ENCODE measurements at places on chromosomes 1 and 21.
A peak's percentile ranks its signal among the peaks of the same experiment; 100 is the strongest.

GRCh38 chr1:14517841-14518180 lies 80.7 kb upstream of the KAZN start:
- no peak for DNase-seq

DNA sequence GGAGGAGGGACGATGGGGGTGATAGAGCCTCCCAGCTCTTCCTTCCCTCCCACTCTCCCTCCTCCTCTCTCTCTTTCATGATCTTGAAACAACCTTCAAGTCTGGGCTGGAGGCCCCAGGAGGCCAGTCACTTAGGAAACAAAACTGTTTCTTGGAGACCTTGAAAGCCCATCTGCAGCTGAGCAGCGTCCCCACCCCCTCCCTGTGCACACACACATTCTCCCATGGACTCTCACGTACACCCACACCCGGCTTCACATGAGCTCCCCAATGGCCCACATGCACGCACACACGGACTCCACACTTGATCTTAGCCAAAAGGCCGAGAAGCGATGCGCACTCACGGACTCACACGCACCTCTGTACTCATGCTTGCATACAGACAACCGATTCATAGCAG lies 3.2 kb upstream of the ATP1A2 start:
- DNase-seq, result no peak

- no peak for DNase-seq
Measured at GRCh38 chr21:38459490-38459889, 38.8 kb downstream of the ERG start.

GRCh38 chr1:39711104-39711965 lies 20.1 kb upstream of the HPCAL4 start:
- no peak for DNase-seq

DNA sequence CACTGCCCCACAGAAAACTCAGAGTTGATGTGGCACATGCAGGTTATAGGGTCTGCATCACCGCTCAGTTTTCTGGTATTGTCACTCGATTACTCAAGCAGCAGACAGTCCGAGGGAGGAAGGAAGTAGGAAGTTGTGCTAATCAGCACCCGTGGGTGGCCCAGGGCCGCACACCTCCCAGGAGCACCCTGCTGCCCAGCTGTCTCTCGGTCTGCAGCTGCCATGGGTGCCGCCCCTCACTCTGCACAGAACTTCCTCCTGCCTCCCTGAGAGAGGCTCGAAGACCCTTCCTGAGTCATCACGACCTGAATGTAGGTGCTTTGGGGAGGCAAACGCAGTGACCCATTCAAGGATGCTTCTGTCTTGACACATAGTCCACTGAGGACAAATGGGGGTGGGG lies 4.2 kb upstream of the TFF3 start:
- DNase-seq, result no peak

GRCh38 chr1:245448975-245449431 lies 294.2 kb downstream of the KIF26B start:
- no peak for DNase-seq

DNA sequence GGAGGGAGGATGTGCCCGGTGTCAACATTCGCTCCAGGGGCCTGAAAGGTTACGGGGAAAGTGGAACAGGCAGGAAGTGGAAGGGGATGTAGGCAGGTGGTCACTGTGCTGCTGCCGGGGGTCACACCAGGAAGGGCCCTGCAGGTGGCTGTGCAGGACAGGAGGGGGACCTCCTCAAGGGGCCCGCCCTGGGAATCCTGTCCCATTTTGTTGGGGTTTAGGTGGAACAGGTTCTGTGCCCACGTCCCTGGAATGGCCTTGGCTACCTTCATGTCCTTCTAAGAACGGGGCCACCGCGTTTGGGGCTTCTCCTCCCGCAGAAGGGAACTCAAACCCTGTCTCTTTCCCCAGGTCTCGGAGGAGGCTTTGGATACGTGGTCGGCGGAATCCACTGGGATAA lies 11.9 kb downstream of the SLC45A1 start:
- DNase-seq, result no peak

DNA sequence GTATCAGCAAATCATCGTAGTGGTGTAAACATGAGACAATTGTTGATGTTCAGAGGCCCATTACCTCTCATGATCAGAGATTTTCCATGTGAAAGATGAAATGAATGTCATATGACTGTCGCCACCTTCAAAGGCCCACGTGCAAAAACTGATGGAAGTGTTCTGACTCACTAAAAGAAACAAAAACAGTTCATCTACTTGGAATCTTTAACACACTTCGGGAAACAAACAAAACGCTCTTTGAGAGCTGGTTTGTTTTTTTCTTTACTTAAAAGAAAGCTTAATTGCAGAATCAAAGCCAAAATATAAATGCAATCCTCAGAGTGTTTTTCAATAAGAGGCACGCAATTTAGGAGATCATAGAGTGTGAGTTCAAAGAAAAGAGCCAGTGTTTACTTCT lies 100.8 kb downstream of the PLPPR4 start:
- DNase-seq, result no peak

DNA sequence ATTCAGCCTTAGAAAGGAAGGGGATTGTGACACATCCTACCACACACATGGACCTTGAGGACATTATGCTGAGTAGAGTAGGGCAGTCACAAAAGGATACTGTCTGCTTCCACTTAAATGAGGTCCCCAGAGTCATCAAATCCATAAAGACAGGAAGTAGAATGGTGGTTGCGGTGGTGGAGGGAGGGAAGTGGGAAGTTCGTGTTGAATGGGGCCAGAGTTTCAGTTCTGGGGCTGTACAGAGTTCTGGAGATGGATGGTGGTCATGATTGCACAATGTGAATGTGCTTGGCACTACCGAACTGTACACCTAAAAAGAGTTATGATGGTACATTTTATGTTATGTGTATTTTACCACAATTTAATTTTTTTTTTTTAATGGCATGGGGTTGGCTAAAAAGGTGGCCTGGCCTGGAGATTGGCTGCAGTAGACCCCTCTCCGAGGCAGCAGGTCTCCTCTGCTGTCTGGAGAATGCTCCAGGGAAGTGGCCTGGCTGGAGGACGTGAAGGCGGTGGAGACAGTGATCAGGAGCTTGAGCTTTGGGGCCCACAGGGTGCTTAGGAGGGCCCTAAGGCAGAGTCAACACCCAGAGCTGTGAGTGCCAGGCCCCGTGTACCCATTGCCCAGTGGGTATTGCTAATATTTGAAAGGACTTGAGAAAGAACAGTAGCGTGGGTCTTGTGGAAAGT lies 30.4 kb downstream of the IFNGR2 start:
- DNase-seq, result no peak

DNA sequence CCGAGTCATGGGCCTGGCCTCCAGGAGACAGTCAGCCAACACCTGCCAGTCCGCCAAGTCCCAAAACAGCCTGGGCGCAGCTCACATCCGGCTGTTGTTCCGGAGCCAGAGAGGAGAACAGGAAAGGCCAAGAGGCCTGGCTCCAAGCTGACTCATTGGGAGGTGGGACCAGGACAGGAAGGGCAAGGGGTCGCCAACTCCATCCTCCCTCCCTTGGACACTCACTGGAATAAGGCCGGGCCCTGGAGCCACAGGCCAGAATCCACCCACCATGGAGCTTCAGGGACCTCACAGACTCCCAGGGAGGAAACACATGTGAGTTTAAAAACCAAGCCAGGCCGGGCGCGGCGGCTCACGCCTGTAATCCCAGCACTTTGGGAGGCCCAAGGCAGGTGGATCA lies 25.1 kb upstream of the CLIC4 start:
- no peak for DNase-seq

DNA sequence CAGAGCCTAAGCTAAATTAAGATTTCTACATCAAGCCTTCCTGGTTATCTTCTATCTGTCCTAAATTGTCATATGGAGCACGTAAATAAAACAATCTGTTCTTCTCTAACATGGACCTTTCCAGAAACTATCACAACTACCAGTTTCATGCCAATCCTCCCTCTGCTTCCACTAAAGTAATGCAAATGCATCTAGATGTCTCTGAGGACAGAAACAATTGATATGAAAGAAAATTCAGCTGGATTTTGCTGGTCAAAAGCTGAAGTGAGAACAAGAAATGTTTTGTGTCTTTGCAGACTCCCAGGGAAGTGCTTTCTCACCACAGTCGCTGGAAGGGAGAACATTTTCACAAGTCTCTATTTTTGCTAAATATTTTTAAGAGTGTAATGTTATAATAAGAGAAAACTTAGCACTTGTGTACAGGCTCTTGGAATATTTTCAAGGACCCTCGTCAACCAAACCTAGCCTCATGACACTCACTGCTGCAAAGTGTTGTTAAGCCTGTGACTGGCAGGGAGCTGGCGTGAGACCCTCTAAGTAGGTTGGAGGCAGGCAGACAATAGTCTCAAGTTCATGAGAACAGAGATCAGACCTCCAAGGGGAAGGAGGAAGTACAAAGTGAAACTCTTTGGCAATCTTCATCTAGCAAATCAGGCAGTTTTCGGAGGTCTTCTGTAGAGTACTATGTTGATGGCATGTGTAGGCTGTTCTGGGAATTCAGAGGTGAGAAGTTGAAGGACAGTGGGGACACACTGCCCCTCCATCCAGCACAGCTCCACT lies 38.8 kb downstream of the DNASE2B start:
- no peak for DNase-seq

DNA sequence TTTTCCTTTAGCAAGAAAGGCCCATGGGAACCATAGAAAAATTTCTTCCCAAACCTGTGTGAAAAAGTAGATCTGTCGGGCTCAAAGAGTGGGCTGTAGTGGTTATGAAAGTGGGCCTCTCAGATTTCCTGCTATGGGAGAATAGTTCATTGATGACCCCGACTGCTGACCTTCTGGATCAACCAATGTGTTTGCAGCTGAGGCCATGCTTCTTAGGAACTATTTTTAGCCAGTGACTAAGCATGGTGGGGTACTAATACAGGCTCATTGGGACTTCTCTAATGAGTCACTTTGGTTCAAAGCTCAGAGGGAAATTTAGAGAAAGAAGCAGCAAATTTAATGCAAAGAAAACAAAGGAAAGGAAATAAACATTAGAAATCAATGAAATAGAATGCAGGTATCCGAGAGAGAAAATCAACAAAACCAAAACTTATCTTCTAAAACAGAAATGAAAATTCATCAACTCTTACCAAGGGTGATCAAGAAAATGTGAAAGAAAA lies 12.6 kb upstream of the PSMA5 start:
- no peak for DNase-seq

- DNase-seq, result no peak
Measured at GRCh38 chr1:13801232-13801631, 101.2 kb downstream of the PRDM2 start.

DNA sequence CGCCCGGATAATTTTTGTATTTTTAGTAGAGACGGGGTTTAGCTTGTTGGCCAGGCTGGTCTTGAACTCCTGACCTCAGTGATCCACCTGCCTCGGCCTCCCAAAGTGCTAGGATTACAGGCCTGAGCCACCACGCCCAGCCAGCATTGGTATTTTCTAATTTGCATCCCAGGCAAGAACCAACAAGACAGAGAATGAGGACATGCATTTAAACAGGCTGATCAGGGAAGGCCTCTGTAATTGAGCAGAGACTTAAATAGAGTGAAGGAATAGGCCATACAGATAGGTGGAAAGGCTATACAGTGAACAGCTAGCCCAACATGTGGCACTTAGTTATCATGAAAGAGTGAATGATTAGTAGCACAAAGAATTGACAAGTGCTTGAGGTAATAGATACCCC lies 230.4 kb downstream of the SLC35F3 start:
- no peak for DNase-seq

DNA sequence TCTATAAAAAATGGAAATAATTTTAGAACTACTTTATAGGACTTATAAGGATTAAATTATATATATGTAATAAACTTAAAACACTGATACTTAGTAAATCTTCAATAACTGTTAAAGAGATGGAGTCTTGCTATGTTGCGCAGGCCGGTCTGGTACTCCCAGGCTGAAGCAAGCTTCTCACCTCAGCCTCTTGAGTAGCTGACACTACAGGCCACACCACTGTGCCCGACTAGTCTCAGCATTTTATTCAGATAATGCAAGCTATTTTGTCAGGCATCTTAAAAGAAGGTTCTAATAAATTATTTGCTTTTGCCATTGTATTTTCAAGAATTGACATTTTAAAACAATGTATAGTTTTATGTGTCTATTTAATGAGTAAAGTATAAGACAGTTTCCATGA lies 20.8 kb downstream of the CNST start:
- no peak for DNase-seq

- no peak for DNase-seq
Measured at GRCh38 chr1:18480315-18481189, at the start of gene KLHDC7A. Gene KLHDC7A (plus strand): TSS chr1:18480930. CDS start chr1:18480982, 52 bp downstream.

DNA sequence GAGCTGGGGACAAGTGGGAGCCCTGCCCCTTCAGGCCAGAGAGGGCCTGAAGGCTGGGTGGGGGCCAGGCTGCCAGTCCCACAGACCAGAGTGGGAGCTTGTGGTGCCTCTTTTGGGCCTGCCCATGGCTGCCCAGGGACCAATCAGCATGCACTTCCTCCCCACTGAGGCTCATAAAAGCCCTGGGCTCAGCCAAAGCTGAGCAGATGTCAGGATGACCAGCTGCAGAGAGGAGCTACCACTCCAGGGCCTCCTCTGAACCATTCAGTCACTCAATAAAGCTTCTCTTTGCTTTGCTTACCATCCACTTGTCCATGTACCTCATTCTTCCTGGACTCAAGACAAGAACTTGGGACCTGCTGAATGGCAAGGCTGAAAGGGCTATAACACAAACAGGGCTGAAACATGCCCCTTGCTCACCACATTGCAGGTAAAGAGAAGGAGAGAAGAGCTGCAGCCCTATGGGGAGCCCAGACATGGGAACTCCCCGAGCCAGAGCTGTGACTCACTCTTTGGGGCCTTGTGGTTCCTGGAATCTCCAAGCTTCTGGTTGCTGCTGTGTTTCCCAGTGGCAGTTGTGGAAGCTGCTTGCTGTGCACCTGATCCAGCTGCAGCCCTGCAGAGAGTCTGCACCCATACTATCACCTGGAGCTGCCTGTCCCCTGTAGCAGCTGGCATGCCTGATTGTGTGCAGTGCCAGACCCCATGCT lies 82.0 kb downstream of the OLFML3 start:
- DNase-seq, result no peak

GRCh38 chr1:147723691-147724323 lies 36.6 kb downstream of the GJA5 start:
- DNase-seq, result peak; percentile 25

DNA sequence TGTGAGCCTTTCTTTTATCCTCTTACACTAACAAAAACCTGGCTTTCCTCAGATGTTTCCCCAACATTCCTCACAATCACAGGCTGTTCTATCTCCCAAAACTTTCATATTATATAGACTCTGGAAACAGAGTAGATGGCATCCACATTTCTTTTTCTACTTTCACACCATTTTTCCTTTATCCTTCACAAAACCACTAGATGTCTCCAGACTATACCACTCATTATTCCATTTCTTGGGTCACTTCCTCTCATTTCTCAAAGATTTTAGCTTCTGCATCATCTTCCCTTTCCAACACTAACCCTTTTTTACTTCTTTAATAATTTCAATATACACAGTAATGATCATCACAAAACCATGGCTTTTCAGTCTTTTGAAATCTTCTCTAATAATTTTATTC lies 286.0 kb upstream of the DEPDC1 start:
- no peak for DNase-seq

DNA sequence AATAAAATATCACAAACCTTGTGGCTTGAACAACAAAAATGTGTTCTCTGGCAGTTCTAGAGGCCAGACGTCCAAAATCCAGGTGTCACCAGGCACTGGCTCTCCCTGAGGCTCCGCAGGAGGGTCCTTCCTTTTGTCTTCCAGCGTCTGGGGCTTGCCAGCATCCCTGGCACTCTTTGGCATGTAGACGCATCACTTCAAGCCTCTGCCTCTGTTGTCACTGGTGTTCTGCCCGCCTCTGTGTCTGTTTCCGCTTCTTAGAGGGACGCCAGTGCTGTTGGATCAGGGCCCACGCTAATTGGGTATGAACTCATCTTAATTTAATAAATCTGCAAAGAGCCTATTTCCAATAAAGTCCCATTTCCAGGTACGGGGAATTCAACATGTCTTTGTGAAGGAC lies 273.7 kb upstream of the C1orf174 start:
- no peak for DNase-seq

GRCh38 chr1:208820580-208821212 lies 576.5 kb upstream of the PLXNA2 start:
- DNase-seq, result no peak

Measured in activated CD8-positive, alpha-beta memory T cell treated with anti-CD3 and anti-CD28 coated beads, Interleukin-2, amount 50 U/mL, for 4 hours (primary cell).